ENCODE measurements at places on chromosomes 2 and 18.

DNA sequence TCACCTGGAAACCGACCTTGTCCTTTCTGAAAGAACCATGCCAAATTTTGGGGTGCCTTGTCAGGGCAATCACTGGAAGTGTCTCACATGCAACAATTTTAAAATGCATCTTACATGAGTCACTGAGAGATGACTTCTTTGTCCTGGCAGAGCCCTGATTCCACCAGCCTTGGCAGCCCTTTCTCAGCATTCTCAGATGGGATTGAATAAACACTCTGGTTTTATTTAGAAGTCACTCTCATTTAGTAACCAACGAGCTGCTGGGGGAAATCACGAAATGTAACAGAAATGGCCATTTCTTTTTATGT lies 3.8 kb upstream of the ATP8B1 start:
- no peak for DNase-seq

- no peak for DNase-seq
These were observed 1348.0 kb upstream of the TMEFF2 start for GRCh38 chr2:193542762-193543161.

DNA sequence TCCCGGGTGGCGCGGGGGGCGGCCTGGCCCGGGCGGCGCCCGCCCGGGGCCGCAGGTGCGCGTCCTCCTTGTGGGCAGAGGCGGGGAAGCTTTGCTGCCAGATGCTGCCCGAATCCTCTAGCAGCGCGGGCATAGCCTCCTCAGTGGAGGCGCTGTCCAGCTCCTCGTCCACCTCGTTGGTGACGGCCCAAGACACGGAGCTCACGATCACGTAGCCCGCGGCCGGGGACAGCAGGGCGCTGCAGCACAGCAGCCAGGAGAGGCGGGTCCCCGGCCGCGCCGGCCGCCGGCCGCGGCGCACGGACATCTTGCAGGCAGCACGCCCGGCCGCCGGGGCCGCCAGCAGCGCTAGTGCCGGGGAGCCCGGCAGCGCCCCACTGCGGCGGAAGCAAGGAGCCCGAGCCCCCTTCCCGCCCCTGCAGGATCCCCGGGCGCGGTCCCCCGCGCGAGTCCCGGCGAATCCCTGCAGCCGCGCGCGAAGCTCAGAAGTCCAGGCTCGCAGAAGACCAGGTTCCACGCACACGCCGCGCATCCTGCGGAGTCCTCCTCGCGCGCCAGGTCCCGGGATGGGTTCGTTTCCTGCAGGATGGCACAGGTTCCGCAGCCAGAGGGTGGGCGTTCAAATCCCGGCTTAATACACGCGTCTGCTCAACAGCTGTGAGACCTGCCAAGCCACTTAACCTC lies at the start of gene CREG2:
Gene CREG2 (minus strand): TSS at position 353 of the 684 bp plus-strand sequence. CDS start 46 bp downstream, at position 307.
- DNase-seq = no peak

DNA sequence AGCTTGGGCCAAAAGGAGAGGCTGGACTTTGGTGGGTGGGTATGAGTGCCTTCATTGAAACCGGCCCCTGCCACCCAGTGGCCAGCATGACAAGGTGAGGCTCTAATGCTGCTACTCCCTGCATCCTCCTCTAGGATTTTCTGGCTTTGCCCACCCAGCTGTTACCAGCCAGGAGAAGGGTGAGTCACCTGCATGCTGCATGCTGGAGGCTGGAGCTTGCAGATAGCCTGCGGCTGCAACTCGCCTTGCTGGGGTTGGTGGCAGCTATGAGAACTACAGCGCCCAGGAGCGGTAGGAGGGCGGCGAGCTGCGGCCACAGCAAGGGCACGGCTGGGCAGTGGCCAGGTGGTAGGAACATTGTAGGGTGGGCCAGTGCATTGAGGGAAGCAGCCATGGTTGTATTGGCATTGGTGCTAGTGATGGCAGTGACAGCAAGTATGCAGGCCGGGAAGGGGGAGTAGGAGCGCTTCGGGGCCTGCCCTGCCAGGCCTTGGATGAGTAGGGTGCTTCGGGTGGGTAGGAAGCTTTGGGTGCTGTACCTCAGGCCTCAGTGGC lies 75.4 kb upstream of the SLC35G4 start:
- no peak for DNase-seq

GRCh38 chr2:28642796-28643195 lies 108.8 kb upstream of the PPP1CB start:
- no peak for DNase-seq

- DNase-seq = no peak
These were observed 3.4 kb upstream of the CKAP2L start for GRCh38 chr2:112767693-112768330.

- no peak for DNase-seq
These were observed 31.4 kb downstream of the FECH start for GRCh38 chr18:57555134-57555533.

- DNase-seq = no peak
These were observed 98.3 kb downstream of the KLHL14 start for GRCh38 chr18:32674491-32674890.

DNA sequence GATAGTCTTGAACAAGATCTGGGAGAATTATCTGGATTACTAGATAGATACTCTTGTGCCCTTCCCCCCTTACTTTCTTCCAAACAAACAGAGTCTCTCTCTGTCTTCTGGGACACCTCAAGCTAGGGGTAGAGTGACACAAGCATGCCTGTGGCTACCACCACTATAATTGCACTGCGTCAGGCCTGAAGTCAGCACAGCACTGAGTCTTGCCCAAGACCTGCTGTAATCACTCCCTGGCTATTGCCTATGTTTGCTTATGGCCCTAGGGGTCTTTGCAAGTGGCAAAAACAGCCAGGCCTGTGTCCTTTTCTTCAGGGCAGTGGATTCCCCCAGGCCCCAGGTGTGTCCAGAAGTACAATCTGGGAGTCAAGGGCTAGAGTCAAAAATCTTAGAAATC lies 106.6 kb downstream of the SLC5A7 start:
- DNase-seq = no peak

GRCh38 chr2:55894720-55895119 lies 28.9 kb downstream of the EFEMP1 start:
- no peak for DNase-seq
